ENCODE measurements at places on chromosomes 13 and 19. TPM values are rescaled to one million over a fixed set of nuclear protein-coding genes. Genes with fewer than 3 reads are reported as not detected.

DNA sequence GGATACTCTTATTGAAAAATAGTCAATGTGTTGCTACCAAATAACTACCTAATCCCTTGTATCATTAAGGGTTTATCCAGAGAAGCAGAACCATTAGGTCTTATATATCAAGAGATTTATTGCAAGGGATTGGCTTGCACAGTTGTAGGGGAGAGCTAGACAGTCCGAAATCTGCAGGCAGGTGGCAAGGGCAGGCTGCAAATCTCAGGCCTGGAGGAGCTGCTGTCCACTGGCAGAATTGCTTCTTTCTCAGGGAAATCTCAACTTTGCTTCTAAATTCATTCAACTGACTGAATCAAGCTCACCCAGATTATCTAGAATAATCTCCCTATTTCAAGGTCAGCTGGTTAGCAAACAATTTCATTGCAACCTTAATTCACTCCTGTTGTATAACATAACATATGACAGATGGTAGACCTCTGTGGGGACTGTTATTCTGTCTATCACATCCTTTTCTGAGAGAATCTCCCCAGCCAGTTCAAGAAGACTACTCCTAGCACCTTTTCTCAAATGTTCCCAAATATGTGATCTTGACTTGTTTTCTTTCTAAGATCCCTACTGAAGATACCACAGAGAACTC, 194.2 kb downstream of the NHLRC3 start:
- DNase-seq = no peak

DNA sequence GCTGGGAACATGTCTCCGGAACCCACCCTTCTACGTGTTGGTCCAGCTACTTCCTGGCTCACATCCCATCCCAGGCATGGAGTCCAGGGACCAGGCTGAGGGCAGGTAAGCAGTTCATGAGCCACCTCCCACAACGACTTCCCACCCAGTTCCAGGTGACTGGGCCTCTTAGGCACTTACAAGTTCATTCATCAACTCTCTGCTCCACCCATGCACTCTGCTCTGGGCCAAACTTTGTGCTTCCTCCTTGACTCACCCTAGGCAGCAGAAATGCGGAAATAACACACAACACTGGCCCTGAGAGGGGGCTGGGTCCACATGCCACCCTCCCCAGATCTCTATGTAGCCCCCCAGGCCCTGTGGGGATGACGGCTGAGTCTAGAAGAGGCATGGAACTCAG, 20.5 kb downstream of the IQCN start:
- peak; percentile 32 for DNase-seq

GRCh38 chr13:97499181-97499580, 65.2 kb downstream of the RAP2A start:
- no peak for DNase-seq

DNA sequence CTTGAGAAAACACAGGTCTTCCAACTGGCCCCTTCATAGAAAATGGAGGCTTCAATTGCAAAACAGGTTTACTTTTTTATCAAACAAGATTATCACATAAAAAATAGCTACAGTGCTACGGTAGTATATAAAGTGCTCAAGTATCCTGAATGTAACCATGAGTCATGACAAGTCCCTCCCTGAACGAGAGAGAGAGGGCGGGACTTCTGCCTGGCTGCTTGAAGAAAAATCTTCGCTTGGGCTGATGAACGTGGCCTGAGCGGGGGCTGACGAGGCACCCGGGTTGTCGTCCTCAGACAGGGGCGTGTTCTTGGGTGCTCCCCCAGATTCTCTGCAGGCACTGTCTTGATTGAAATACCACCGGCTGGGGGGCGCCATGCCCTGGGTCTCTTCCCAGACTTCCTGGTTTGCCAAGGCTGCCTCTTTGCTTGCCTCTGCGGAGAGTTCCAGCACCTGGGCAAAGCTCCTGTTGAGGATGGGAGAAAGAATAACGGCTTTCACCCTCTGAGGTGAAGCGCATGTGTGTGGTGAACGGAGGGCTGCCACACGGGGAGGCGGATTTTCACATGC, 23.2 kb upstream of the CPAMD8 start:
- DNase-seq = no peak

- peak; percentile 16 for DNase-seq
Measured at GRCh38 chr13:31904941-31905824, 126.4 kb upstream of the FRY start.

- no peak for DNase-seq
Measured at GRCh38 chr13:50697746-50698539, 145.5 kb downstream of the DLEU7 start.

DNA sequence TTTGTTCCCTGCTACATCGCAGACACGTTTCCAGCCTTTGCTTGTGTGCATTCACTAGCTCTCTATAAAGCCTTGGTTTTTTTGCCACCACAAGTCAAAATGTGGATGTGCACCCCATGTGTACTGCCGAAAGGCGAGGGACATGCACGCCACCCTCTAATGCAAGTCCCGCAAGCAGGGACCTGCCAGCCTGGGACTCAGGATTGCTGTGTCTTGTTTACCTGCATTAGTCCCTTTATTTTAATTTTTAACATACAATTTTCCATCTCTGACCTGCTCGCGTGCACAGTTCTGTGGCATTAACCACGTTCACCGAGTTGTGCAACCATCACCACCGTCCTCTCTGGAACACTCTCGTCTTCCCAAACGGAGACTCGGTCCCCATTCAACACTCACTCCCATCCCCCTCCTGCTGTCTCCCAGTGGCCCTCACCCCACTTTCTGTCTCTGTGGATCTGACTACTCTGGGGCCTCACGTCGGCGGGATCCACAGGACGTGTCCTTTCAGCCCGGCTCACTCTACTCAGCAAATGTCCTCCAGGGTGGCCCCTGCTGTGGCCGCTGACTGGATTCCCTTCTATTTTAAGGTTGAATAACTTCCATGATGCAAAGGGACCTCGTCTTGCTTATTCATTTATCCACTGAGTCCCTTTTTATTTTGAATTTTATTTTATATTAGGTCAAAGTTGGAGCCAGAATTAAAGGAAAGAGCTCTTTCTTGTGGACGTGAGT, 58.4 kb downstream of the RASA3 start:
- peak; percentile 52 for DNase-seq

DNA sequence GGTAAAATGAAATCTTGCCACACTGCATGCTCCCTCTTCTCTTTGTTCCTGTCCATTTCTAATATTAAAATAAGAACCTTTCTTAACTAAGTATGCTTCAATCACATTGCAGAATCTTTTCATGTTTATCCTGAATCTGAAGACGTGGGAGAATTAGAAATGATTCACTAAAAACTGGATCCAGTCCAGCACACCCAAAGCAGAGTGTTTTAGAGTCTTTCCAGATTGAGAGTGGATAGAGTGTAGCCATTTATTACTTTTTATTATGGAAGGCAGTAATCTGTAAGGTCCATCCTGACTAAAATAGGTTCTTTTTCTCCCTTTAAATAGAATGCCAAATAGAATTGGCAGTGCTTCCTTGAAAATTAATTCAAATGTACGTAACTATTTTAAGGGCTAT, 453.5 kb downstream of the TDRD3 start:
- peak; percentile 4 for DNase-seq

ZNF555 gene
- 11.8 TPM for polyA plus RNA-seq

RNASEH2B gene
- 45.0 TPM for polyA plus RNA-seq

GRCh38 chr13:49828453-49828852, 36.0 kb upstream of the KPNA3 start:
- DNase-seq = peak; percentile 27

DNA sequence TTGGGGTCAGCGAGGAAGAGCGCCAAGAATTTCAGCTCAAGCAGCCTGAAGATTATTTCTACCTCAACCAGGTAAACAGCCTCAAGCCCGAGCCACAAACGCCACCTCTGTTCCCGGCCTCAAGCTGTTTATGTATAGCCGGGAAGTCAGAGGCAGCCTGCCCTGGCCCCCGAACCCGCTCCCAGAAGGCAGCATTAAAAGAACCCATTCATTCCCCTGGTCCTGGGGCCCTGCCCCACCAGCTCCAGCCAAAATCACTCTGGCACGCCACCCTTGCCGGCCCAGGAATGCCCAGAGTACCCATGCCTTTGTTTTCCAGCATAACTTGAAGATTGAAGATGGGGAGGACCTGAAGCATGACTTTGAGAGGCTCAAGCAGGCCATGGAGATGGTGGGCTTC, 61.2 kb upstream of the USE1 start:
- DNase-seq = no peak

TBXA2R gene
- polyA plus RNA-seq = 2.6 TPM

DNA sequence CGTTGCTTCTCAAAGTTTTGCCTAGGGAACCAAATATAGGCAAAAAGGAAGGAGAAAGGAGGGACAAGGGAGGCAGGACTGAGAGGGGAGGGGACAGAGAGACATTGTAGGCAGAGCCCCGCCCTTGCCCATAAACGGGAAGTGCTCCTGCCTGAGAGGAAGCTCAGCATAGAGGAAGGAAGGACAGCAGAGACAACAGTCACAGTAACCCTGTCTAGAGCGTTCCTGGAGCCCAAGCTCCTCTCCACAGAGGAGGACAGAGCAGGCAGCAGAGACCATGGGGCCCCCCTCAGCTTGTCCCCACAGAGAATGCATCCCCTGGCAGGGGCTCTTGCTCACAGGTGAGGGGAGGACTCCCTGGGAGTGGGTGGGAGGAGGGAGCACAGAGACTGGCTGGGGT, at the start of gene CEACAM21:
Gene CEACAM21 (plus strand): TSS at position 169 of the 400 bp plus-strand sequence. CDS start 109 bp downstream, at position 278.
- peak; percentile 61 for DNase-seq

- no peak for DNase-seq
Measured at GRCh38 chr19:4707956-4708650, 15.5 kb downstream of the DPP9 start.

- DNase-seq = no peak
Measured at GRCh38 chr13:111129465-111130115, 14.5 kb downstream of the ARHGEF7 start.

DNA sequence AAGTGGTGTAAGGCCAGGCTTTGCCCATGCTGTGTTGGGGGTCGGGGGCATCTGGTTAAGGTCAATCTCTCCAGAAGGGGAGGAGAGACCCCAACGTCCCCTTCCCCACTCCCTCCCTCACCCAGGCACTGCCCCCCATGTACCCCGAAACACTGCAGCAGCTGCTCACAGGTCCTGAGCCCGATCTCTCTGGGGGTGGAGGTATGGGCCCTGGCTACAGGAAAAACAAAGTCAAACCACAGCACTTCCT, 10.2 kb downstream of the CAPN12 start:
- DNase-seq = no peak

DNA sequence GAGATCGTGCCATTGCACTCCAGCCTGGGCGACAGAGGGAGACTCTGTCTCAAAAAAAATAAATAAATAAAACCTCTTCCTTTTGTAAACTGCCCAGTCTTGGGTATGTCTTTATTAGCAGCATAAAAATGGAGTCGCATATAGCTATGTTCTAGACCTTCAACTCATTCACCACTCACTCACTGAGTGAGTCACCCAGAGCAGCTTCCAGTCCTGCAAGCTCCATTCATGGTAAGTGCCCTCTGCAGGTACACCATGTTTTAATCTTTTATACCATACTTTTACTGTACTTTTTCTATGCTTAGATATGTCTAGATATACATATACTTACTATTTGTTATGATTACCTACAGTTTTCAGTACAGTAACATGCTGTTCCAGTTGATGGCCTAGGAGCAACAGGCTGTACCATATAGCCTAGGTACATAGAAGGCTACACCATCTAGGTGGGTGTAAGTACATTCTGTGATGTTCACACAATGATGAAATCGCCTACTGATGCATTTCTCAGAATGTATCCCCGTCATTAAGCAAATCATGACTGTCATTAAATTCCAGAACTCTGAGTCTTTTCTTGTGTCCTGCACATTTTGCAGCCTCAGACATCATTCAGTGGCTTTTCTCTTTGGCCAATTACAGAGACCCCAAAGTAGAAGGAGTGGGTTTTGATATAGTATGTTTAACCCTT, 13.7 kb upstream of the FARP1 start:
- no peak for DNase-seq

DNA sequence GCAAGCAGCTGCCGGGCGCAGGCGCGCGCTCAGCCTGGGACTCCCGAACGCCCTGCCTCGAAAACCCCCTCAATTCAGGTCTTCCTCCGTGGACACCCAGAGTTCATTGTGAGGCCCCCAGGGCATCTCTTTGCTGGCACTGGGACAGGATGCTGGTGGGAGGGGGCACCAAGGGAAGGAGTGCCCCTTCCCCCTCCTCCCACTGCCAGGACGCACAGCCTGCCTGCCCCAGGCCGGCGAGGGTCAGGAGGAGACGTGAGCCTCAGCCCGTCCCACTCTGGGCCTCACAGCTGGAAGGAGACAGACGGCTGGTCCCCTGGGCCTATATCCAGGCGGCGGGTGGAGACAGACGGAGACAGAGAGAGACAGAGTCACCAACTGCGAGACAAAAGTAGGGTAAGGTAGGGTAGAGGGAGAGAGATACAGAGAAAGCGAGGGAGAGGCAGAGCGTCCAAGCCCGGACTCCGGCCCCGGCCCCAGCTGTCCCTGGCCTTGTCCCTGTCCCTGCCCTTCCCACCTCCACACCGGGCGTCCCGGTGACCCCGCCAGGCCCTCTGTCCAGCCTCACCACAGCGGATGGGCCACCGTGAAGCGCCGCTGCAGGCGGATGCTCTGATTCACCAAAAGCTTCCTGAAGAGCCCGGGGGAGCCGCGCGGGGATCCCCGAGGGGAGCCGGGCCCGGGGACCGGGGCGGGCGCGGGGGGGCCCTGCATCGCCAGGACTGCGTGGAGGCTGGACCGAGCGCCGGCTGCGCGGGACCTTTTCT, at the start of gene PDE4C:
Gene PDE4C (minus strand): TSS at position 737 of the 767 bp plus-strand sequence. CDS start 23 bp downstream, at position 714.
- peak; percentile 67 for DNase-seq

GRCh38 chr13:57250472-57250871, 83.5 kb downstream of the PRR20E start:
- DNase-seq = no peak

GRCh38 chr13:52848455-52849195, at the start of gene PCDH8:
TSS of gene PCDH8 (minus strand) at chr13:52848640. CDS start at chr13:52848436, 204 bp downstream.
- peak; percentile 65 for DNase-seq

DNA sequence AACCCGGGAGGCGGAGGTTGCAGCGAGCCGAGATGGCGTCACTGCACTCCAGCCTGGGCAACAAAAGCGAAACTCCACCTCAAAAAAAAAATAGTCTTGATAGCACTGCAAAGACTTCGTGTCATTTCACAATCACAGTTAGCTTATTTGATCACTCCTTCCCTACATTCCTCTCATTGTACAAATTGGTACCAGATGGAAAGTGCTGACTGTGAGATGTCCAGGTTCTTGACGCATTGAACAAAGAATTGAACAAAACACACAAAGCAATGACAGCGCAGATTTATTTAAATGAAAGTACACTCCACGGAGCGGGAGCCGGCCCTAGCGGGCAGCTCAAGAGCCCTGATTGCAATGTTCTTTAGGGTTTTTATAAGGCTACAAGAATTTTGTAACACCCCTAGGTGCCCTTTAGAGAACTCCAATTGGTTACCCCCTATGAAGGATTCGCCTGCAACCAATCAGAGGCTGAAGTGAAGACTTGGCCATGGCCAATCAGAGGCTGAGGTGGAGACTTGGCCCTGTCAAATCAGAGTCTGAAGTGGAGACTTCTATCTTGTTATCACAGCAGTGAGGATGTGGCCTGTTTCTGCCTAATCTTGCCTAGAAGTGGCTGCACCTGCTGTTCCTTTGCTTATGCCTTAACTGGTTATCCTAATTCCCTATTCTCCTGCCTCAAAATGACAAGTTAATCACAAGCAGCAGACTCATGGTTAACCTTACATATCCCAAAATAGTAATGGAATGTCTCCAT, 16.7 kb downstream of the ZNF556 start:
- DNase-seq = no peak
